ENCODE measurements at places on chromosomes 6 and 20.

DNA sequence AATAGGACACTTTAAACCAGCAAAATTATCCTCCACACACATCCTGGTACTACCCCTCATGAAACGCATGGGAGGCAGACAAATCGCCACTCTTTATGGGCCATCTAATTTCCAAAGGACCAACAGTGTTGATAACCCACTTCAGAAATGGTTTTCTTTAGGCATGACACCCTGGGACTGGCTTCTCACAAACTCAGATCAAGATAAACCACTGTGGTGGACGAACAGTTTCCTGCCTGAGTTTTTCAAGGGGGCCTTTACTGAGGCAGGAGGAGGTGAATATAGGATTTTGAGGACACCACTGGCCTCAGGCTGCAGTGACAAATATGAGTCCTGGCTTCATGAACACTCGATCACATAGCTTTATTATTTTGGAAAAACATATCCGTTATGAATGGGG, 26.0 kb downstream of the TRAM2 start:
- no peak for DNase-seq

DNA sequence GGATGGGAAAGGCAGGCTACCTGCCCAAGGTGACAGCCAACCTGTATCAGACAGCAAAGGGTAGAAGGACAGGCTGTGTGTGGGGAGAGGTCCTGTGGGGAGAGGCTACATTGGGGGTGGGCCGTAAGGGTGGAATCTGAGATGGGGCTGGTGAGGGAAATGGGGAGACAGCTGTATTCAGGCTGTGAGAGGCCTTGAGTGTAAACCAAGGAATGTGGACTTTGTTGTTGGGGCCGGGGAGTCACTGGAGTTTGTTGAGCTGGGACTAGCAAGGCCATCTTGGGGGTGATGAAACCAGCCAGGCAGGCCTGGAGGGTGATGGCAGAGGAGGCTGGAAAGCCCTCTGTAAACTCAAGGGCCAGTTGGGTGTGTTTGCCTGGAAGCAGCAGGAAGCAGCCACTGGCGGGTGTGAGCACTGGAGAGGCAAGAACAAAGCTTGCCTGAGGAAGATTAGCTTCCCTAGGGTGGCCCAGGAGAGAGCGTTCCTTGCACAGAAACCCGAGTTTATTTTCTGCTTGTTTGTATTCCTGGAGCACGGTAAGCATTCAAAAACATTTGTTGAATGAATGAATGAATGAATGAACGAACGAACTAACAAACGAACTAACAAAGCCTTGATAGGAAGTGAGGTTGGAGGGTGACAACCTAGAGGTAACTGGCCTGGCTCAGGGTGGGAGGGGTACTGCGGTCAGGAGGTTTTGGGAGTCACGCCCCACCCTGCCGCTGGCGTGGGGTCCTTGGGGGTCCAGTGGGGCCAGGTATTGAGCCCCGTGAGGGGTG, 18.9 kb downstream of the TTBK1 start:
- no peak for DNase-seq

DNA sequence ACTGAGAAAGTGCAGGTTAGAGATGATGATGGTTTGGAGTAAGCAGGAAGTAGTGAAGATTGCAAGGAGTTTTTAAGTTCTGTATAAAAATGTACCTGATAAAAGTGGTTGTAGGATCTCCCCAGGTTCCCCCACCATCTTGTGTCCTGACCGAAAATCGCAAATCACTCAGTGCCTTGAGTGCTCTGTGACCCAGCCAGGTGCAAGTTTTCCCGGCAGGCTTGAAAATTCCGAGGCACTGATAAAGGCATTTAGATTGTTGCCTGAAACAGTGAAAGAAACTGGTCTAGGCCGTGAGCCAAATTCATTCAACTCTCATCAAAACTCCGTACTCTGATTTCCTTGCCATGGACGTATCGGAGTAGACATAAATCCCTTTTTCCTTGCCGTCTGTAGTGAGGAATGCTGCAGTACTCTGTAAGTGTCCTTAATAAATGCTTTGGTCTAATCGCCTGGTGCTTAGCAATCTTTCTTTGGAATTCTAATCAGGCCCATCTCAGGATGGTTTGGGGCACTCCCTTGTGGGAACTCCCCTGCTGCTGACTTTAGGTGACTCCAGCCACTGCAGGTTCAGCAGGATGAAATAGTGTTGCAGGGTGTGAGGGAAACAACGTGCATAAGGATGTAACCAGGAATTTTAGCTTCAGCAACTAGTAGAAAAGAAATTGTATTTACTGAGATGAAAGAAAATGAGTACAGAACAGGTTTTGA, 1199.8 kb upstream of the MAP3K7 start:
- no peak for DNase-seq

GRCh38 chr6:134908906-134909516, 40.9 kb downstream of the ALDH8A1 start:
- DNase-seq = no peak

DNA sequence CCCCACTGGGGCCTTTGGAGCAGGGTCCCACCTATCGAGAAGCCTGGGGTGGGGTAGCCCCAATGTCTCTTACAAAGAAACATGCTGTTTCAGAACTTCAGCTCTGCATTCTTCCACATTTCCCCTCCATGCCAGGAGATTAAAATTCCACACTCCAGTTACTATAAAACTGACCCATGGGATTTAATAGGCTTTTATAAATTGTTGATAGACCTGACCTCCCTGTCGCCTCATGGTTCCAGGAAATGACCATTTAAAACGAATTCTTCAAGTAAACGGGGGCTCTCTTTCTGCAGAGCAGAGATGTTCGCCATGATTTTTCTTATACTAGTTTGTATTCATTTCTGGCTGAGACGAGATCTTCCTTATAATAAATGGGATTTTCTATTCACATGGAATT, 19.3 kb downstream of the RIN2 start:
- no peak for DNase-seq

DNA sequence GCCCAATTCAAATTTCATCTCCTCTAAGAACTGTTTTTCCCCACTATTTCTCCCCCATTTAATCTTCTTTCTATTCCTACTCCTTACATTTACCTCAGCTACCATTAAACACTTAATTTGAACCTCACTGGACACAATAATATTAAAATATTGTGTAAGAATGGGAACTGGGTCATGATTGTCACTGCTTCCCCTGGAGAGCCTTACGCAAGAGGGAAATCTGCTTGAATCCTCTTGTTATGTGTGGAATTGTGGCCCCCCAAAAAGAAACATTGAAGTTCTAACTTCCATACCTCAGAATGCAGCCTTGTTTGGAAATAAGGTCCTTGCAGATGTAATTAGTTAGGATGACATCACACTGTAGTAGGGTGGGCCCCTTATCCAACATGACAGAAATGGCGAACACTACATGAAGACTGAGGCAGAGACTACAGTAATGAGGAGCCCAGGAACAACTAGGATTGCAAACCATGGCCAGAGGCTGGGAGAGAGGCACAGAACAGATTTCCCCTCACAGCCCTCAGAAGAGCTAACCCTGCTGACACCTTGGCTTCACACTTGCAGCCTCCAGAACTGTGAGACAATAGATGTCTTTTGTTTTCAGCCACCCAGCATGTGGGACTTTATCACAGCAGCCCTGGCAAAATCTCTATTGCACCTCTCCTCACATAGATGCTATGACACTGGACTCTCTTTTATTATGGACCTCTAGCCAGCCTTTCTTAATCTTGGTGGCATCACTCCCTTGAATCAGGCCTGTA, 29.9 kb downstream of the HIVEP2 start:
- DNase-seq = no peak

DNA sequence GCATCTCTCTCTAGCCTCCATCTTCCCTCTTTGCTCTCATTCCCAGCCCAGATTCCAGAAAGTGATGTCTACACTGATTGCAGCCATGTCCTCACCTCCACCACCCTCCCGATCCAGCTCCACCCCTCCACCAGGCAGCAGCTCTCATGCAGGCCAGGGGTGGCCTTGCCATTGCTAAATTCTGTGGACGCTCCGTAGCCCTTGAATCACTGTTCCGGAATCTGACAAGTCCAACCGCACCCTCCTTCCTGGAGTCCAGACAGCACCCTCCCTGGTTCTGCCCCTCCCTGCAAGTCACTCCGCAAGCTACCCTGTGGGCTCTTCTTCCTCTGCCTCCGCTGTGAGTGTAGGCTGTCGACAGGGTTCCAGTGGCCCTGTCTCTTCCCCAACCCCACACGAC, 26.2 kb downstream of the TNXB start:
- DNase-seq = no peak

DNA sequence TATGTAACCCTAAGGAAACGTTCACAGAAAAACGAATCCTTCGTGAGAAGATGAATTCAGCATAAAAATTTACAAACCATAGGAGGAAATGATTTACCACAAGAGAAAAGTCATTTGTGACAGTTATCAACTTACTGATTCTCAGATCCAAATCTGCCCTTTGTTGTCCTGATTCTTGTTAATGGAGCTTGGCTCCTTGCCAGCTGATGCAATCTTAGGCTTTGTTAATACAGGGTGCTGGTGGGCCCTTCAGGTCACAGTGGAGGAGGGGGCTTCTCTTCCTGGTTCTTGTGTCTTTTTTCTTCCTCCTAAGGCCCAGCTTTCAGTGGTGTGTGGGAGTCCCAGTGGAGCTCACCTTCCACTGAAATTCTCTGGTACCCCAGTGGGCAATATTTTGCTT, 108.4 kb upstream of the MAP3K7 start:
- no peak for DNase-seq

- DNase-seq = no peak
Measured at GRCh38 chr6:165894171-165894825, 231.3 kb upstream of the PDE10A start.

GRCh38 chr6:45563041-45563440, 185.3 kb upstream of the SUPT3H start:
- DNase-seq = no peak

GRCh38 chr6:148967011-148967520, 220.2 kb downstream of the UST start:
- DNase-seq = no peak

GRCh38 chr6:138420356-138420755, 16.3 kb downstream of the HEBP2 start:
- no peak for DNase-seq
